ENCODE measurements at places on chromosomes 12 and 14.

DNA sequence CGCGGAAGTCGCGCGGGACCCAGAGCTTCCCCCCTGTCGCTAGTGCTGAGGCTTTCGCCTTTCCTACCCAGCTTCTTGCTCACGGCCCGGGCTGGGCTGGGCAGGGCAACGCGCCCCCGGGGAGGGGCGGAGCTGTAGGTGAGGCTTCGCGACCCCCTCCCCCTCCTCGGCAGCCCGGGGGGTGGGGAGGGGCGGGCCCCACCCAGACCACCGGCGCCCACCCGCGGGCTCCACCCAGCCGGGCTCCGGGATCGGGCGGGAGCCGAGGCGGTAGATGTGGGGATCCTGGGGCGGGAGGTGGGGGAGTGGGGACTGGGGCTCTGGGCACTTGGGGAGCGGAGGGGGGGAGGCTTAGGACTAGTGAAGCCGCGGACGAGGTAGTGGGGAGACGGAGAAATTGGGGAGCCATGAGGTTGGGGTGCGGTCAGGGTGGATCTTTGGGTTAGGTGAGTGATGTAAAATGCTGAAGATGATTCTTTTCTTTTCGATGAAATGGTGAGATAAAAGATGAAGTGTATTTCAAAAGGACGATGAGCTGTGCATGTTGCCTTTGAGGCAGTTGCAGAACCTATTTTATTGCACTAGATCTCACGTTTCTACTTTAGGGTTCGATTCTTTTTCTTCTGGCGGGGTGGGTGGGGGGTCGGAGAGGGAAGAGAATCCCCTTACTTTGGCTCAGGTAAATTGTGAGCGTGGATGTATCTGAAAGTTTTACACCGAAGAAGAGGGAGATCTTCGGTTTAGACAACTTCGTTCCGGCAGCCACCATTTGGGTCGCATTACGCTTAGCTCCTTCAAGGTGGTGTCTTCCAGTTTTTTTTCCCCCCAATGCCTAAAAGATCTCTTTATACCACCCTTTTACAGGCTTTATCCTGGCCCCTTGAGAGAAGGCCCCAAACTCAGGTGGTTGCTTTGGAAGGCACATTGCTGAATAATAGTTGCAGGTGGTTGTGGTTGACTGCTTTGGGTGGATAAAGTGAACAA, 619 bp downstream of the ERC1 start:
- peak; percentile 83 for DNase-seq

- DNase-seq, result no peak
Measured at GRCh38 chr14:77491056-77491455, 7.6 kb downstream of the ISM2 start.

DNA sequence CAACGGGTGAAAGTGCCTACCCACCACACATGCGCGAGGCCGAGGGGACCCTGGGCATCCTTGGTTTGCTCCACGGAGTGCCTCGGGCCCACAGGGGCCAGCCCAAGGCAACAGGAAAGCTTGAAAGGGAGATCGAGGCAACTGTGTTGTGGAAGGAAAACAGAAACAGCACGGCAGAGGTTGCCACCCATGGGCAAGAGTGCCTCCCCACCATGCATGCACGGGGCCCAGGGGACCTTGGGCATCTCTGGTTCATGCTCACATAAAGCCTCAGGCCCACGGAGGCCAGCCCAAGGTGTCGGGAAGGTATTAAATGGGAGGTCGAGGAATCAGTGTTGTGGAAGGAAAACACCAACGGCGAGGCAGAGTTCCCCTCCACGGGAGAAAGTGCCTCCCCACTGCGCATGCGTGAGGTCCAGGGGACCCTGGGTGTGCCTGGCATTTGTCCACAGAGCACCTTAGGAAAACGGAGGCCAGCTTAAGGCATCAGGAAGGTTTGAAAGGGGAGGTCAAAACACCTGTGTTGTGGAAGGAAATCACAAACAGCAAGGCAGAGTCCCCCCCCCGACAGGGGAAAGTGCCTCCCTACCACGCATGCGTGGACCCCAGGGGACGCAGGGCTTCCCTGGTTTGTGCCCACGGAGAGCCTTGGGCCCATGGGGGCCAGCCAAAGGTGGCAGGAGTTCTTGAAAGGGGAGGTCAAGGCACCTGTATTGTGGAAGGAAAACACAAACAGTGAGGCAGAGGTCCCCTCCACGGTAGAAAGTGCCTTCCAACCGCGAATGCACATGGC, 367.3 kb downstream of the ALG10 start:
- peak; percentile 33 for DNase-seq

DNA sequence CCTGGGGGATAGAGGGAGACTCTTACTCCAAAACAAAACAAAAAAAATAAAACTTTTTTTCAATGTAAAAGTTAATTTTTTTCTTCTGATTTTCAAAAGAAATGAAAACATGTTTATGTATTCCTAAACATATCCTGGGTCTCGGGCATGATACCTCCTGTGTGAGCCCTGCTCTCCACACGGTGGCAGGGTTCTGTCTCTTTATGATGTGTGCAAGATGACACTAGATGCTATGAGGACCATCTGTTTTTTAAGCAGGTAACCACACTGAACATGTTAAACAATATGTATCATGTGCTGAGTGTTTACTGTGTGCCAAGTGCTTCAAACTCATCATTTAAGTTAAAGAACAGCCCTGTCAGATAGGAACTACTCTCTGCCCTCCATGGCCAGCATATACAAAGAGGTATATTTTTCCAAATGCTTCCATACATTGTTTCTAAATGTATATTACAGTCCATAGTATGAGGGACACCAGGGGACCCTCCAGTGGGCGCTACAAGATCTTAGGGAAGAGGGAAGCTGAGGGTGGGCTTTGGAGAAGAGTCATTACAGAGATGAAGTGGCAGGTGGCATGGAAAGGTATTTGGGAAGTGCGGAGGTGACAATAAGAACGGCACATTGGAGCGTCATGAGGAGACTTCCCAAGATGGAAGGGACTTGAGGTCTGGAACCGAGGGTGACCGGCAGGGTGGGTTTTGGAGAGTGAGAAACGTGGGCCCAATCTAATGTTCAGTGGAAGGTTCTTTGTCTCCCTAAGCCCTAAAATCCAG, 28.5 kb downstream of the FOS start:
- peak; percentile 57 for DNase-seq

DNA sequence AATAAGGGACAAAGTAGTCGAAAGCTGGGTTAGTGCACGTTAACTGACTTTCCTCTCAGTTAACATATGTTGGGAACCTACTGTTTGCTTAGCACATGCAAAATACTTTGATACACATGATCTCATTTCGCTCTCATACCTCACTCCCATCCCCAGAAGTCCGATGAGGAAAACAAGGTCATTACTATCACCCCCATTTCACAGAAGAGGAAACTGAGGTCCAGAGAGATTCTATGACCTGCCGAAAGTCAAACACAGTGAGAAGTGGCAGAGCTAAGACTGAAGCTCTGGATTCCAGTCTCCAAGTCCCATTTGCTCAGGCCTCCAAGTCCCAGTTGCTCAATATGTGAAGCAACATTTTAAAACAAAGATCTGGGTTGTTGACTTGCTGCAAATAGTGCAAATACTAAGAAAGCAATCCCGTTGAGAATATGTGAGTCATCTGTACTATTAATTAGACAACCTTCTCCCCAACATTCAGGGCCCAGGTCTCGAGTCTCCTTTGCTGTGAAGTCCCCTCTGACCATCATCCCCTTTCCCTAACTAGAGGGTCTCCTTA, 170.6 kb upstream of the PWP1 start:
- DNase-seq, result peak; percentile 15

GRCh38 chr14:54814076-54814475, 88.5 kb downstream of the GCH1 start:
- peak; percentile 63 for DNase-seq

GRCh38 chr12:99110868-99111267, 465.8 kb downstream of the APAF1 start:
- DNase-seq, result no peak

- no peak for DNase-seq
Measured at GRCh38 chr12:20004952-20005351, 363.4 kb upstream of the PDE3A start.

- no peak for DNase-seq
Measured at GRCh38 chr14:83611491-83611890, 1918.5 kb upstream of the FLRT2 start.

DNA sequence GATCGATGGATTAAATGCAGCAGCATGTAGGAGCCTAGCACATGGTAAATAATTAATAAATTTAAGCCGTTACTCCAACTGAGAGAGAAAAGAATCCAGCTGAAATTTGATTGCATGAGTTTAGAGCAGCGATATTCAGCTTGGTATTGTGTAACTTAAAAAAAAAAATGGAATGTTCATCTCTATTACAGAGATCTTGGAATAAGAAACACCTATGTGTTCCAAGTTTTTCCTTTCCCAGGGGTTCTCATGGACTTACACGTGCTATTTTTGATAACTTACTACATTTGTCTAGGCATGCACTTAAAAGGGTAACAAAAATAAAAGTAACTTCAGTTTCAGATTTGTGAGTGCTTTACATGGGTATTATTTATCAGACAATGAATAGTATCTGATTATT, 122.8 kb downstream of the RASSF9 start:
- no peak for DNase-seq

DNA sequence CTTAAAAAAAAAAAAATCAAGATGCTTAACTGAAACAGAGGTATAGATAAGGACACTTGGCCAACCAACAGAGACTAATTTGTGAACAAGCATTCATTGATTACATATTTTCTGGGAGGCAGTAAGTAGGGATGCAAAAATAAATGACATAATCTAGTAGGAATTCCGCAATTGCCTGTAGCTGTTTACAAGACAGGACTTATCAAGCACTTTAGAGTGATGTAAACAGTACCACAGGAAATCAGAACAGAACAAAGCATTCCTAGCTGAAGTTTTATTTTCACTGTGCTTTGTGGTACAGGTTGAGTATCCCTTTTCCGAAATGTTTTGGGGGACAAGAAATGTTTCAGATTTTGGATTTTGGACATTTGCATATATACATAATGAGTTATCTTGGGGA, 68.2 kb upstream of the FGD4 start:
- DNase-seq, result no peak

DNA sequence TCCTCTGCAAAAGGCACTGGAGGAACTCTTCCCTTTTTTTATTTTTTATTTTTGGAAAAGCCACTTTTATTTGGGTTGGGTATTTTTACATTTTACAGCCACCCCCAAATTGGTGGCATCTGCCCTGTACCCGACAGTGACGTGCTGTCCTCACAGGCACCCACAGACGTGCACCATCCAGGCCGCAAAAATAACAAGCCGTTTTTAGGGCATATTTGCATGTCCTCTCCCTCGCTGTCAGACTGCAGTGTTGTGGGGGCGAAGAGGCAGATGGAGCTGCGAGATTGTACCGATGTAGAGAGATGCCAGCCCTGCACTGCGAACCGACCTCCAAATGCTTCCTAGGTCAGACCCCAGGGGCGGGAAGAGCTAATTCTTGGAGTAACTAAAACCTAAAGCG, 12.2 kb downstream of the JDP2 start:
- DNase-seq, result no peak

DNA sequence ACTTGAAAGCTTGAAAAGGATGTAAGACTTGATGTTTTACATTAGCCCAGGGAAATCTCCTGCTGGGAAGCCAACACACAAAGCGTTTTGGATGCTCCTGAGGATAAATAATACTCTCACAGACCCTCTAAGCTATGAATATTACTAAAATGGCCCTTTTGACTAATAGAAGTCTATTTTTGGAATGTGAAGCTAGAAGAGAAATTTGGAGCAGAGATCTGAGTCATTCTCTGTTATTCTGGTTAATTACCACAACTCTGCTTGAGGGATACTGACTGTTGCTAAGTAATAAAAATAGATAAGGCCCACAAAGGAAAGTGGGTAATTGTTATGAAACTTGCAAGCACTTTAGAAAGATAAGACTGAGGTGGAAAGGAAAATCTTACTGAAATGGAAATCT, 346.2 kb upstream of the STXBP6 start:
- no peak for DNase-seq

GRCh38 chr14:95134304-95134933, 22.9 kb downstream of the DICER1 start:
- no peak for DNase-seq

DNA sequence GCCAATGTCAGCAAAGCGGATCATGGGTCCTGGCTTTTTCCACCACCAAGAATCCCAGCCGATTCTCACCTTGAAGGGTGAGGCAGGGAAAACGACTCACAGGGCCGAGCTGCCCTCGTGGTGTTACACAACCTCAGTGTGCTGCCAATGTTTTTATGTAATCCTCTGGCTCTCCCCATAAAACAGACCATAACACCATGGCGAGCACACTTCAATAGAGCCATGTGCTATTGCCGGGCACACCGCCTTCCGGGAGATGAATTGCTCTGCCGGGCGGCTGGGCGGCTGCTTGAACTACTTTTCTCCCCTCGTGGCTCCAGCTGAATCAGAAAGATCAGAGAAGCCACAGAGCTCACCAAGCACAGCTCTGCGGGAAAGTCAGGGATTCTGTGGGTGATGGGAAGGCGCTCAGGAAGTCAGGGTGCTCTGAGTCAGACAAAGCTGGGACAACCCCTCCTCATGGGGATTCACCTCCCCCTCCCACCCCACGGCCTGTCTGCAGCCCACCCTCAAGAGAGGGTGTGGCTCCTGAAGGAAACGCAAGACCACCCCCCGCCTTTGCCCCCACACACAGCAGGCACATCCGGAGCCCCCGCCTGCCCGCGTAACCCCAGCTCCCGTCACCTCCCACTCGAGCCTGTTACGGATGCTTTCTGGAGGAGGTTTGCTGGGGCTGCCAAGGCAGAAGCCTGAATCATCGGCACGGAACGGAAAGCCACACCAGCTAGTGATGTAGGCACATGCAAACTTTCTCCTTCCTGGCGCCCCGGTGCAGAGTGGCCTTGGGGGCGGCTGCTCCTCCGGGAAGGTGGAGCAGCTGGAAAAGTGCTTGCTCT, 1.8 kb downstream of the GALNT9 start:
- DNase-seq, result peak; percentile 76
